Mesothelial cell of epicardium (in vitro differentiated cells): ENCODE measurements at places on chromosomes 6 and 20. TPM values are rescaled to one million over a fixed set of nuclear protein-coding genes. Genes with fewer than 3 reads are reported as not detected.

DNA sequence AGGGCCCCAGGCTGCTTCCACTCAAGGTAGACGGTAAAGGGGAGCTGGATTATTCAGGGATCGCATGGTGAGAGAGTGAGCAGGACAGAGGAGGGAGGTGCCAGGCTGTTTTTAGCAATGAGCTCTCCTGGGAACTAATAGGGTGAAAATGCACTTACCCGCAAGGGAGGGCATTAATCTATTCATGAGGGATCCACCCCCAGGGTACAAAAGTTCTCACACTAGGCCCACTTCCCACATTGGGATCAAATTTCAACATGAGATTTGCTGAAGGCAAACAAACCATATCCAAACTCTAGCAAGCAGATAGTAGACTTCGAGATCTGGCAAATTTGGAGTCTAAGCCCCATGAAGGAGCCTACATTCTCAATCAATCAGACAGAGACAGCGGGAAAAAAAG lies 408.6 kb downstream of the RNF144B start:
- no peak overlapping the region for H3K27ac ChIP-seq
- no peak overlapping the region for H3K4me3 ChIP-seq
- H3K36me3 ChIP-seq: no peaks in the 10 kb centered on the region
- peaks cover 20% of the 10 kb centered on the region for H3K27me3 ChIP-seq
- H3K4me1 ChIP-seq: no peaks in the 10 kb centered on the region

- H3K4me3 ChIP-seq: peak overlapping the region; percentile 94
- peaks cover 47% of the 10 kb centered on the region for H3K4me1 ChIP-seq
- DNase-seq: peak; percentile 49
- no peaks in the 10 kb centered on the region for H3K27me3 ChIP-seq
Measured at GRCh38 chr6:108562503-108562993, 1.8 kb downstream of the FOXO3 start.

- no peaks in the 10 kb centered on the region for H3K36me3 ChIP-seq
- no peaks in the 10 kb centered on the region for H3K4me1 ChIP-seq
- no peak overlapping the region for H3K4me3 ChIP-seq
- DNase-seq: no peak
- H3K27ac ChIP-seq: no peak overlapping the region
Measured at GRCh38 chr6:124007266-124007665, 203.6 kb downstream of the NKAIN2 start.

The KCNQ5 gene
- total RNA-seq: 4.8 to 5.4 TPM (median 5.2 TPM) in 3 replicates

The BFSP1 gene
- 5.2 to 5.8 TPM (median 5.7 TPM) in 3 replicates for total RNA-seq

- H3K4me3 ChIP-seq: no peak overlapping the region
- H3K36me3 ChIP-seq: no peaks in the 10 kb centered on the region
- H3K27ac ChIP-seq: no peak overlapping the region
- peaks cover 16% of the 10 kb centered on the region for H3K4me1 ChIP-seq
Measured at GRCh38 chr6:15960740-15961634, 167.9 kb upstream of the MYLIP start.

- no peaks in the 10 kb centered on the region for H3K27me3 ChIP-seq
- H3K36me3 ChIP-seq: no peaks in the 10 kb centered on the region
- H3K4me3 ChIP-seq: no peak overlapping the region
- H3K27ac ChIP-seq: no peak overlapping the region
Measured at GRCh38 chr6:66189915-66190314, 482.9 kb upstream of the EYS start.

DNA sequence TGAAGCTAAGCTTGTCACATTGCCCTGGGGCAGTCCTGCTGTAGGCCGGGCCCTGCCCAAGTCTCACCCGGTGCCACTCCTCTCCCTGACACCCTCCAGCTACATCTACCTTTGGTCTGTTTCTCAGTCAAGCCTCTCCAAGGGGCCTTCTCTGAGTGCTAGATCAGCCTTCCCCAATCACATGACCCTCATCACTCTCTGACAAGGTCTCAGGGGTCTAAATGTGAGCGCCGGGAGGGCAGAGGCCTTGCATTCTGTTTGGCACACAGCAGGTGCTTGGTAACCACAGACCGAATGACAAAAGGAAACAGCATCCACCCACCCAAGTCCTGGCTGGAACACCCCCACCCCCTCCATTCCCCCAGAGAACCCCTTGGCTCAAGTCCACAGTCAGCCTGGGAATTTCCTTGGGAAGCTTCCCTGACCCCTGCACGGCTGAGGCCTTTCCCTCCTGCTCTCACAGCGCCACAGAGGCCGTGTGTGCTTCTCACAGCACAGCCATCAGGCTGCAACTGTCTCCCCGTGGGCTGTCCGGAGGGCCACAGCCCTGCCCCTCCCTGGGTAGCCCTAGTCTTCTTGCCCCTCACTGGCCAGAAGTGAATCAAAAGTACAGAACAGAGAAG lies 32.9 kb downstream of the PKIG start:
- DNase-seq: no peak
- H3K27me3 ChIP-seq: no peaks in the 10 kb centered on the region
- no peaks in the 10 kb centered on the region for H3K4me1 ChIP-seq

DNA sequence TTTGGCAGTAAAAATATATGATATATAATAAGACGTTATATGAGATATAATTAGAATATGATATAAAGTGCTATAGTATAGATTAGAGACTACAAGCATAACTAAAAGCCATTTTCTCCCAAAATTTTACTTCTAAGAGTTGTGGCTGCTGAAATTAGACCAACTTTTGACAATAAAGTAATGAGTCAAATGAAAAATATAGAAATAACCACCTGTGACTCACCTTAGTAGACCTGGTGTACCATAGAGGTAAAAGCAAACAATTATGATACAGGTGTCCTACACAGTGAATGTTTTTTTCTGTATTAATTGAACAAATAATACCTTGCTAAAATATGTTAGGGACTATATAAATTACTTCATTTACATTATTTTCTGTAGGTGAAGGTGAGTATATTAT lies 482.9 kb upstream of the MAN1A1 start:
- H3K4me3 ChIP-seq: no peak overlapping the region
- no peak overlapping the region for H3K27ac ChIP-seq
- H3K36me3 ChIP-seq: no peaks in the 10 kb centered on the region
- no peak for DNase-seq
- H3K27me3 ChIP-seq: no peaks in the 10 kb centered on the region

The SCUBE3 gene
- total RNA-seq: 51.9 to 54.8 TPM (median 53.2 TPM) in 3 replicates

The NPEPL1 gene
- total RNA-seq: 65.8 to 71.5 TPM (median 69.6 TPM) in 3 replicates

The RGS17 gene
- total RNA-seq: 1.1 to 1.3 TPM (median 1.2 TPM) in 3 replicates
